ELF-1 (cell line): ENCODE measurements at places on chromosomes 6 and 20.
A peak's percentile ranks its signal among the peaks of the same experiment; 100 is the strongest.

GRCh38 chr20:36988494-36988966, 37.0 kb upstream of the SAMHD1 start:
- DNase-seq = no peak

- peak; percentile 74 for DNase-seq
Observed at GRCh38 chr6:35048631-35049083, 92.5 kb downstream of the TCP11 start.

- no peak for DNase-seq
Observed at GRCh38 chr6:105363100-105363754, 39.7 kb downstream of the PREP start.

DNA sequence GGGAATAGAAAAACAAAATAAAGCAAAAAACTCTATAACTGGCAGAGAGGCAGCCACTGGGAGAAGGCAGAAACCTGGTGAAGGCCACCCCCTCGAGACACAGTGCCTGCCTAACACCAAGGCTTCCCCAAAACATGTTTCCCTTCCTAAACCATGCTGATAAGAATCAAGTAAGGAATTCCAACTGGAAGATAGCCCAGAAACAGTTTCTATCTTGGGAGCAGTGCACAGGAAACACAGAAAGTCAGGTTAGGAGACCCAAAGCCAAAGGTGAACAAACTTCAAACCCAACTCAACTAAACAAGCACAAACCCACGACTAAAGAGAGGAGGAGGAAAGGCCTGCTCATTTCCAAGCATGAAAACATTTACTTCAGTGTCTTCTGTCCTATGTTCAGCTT, 433.7 kb upstream of the RGS17 start:
- peak; percentile 25 for DNase-seq

DNA sequence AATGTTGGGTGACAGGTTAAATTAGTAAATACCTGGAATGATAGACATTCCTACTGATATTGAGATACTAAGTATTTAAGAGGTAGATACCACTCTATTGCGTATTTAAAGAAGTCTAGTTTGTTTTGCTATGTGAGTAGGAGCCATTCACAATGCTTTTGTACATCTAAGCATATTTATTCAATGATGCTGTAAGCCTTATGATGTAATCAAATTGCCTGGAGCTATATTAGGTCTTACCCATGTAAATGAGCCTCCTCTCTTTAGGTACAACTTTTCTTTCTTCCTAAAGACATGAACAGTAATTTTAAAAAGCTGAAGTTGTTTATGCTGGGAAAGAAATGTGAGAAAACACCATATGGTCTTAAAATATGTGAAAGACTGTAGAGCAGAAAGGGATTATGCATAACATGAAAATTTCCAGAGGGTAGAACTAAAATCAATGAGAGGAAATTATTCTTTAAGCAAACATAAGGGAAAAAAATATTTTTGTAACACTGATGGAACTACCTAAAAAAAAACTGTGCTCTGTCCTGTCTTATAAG, 526.7 kb downstream of the EPHA7 start:
- DNase-seq = no peak

DNA sequence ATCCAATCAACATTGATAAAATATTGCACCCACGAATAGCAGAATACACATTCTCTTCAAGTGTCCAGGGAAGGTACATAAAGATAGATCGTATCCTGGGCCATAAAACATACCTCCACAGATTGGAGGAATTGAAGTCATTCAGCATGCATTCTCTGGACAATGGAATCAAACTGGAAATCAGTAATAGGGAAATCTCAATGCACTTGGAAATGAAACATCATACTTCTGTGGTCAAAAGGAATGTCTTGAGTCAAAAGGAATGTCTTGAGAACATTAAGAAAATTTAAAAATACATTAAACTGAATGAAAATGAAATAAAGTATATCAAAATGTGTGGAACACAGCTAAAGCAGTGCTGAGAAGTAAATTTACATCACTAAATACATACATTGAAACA, 138.8 kb downstream of the TFAP2A start:
- no peak for DNase-seq

GRCh38 chr6:5276581-5276980, 15.3 kb downstream of the FARS2 start:
- DNase-seq = no peak

GRCh38 chr20:35796571-35796970, 24.8 kb downstream of the PHF20 start:
- DNase-seq = no peak

- no peak for DNase-seq
Observed at GRCh38 chr6:79009819-79010218, 68.2 kb downstream of the PHIP start.

- DNase-seq = no peak
Observed at GRCh38 chr6:165922309-165922794, 245.3 kb downstream of the TBXT start.

- DNase-seq = peak; percentile 92
Observed at GRCh38 chr20:38748097-38748860, at the start of gene ACTR5. Gene ACTR5, plus strand, starts transcription at chr20:38748460. Its CDS starts 19 bp downstream, at chr20:38748479.

GRCh38 chr6:160791981-160792418, 90.0 kb downstream of the PLG start:
- DNase-seq = no peak

- peak; percentile 34 for DNase-seq
Observed at GRCh38 chr6:129683601-129684322, 26.2 kb downstream of the ARHGAP18 start.
